ENCODE measurements at places on chromosomes 5 and 9.
A peak's percentile ranks its signal among the peaks of the same experiment; 100 is the strongest.

- DNase-seq, result no peak
These were observed 40.5 kb downstream of the ALG2 start for GRCh38 chr9:99181206-99181605.

DNA sequence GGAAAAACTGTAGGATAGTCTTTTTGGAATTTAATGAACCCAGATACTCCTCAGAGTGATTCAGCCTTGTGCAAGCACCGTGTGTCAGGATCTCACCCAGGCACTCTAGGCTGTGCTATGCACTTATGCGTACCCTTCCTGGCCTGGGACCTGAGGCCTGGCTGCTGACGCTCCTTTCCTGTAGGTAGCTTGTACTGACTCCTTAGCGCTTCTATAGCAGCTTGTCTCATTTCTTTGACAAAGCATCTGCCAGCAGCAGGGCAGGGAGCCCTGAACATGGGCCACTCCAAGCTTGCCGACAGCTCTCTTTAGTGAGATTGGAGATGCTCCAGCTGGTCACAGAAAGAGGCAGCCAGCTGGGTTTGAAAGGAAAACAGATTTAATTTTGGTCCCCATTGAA lies 147.3 kb downstream of the SGCD start:
- DNase-seq, result no peak

DNA sequence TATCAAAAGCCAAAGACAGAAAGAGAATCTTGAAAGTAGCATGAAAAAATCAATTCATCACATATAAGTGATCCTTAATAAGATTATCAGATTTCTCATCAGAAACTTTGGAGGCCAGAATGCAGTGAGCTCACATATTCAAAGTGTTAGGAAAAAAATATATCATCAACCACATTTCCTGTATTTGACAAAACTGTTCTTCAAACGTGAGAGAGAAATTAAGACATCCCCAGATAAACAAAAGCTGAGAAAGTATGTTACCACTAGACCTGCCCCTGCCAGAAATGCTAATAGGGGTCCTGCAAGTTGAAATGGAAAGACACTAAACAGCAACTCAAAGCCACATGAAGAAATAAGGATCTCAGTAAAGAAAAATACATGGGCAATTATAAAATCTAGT lies 29.9 kb downstream of the HACD4 start:
- DNase-seq, result no peak

- DNase-seq, result no peak
These were observed 42.0 kb downstream of the VLDLR start for GRCh38 chr9:2663461-2664173.

GRCh38 chr9:5951686-5952211 lies 61.1 kb downstream of the MLANA start:
- DNase-seq, result no peak

DNA sequence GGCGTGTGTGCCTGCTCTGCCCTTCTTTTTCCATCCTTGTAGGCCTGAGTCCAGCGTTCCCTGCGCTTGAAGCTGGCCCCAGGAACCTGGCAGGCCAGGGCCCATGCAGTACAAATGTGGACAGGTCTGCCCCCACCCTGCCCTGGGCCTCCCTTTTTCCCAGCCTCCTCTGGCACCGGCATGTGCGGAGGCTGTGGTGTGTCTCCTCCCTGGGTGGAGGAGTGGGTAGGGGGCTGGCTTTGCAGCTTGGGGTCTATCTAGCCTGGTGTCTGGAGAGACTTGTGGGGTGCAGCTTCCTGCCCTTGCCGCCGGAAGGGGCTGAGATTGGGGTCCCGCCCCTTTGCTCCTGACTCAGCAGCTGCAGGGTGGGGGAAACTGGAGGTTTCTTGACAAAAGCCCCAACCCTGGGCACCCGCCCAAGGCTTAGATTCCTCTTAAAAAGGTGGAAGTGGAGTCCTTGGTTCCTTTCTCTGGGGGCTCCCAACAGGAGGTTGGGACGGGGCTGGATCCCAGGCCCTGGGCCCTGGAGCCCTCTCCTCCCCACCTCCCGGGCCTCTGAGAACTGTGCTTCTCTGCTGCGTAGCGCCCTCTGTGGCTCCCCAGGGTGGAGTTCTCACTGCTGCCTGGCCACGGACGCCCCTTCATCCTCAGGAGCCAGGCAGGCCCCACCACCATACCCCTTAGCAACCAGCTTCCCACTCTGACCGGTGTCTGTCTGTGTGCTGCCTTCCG lies 18.0 kb downstream of the RXRA start:
- DNase-seq, result no peak

DNA sequence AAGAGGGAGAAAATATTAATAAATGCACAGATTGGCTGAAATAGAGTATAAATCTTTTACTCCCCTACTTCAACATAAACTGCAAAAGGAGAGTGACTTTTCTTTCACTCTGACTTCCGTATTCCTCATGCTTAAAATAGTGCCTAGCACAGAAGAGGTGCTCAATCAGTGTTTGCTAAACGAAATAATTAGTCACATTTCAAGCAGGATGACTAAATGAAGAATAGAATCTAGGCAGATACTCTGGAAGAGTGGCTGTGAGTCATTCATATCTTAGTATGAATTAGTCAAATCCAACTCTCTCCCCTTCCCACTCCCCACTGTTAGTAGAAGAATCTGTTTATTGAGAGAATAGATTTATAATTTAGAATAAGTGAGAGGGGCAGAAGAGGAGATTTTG lies 4.8 kb downstream of the CD274 start:
- DNase-seq, result peak; percentile 50

- DNase-seq, result no peak
These were observed 41.3 kb downstream of the ZNF366 start for GRCh38 chr5:72465601-72466563.

DNA sequence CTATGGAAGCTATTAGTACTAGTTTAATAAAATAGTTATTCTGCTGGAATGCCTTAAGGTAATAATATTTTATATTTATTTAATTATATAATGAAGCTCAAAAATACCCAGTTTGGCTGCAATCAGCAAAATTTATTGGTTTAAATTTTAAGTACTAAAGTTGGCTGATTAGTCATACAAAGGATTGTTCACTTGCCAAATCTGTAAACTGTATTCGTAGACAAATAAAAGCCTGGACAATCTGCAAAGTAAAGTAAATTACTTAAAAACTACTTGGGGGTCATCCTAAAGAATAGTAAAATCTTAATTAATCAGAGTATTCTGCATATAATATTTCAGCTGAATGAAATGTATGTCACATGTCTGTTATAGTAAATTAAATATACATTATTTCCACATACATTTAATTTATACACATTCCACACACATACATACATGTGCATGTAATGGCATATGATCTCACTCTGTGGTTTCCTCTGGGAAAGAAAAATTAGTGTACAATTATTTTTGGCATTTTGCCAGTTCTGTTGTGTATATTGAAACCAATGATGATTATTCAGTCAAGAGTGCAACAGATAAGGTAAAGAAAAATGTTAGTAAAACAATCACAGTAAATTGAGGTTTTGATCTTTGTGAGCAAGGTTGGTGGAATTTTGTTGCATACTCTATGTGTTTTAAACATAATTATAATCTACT lies 455.9 kb downstream of the CDH9 start:
- DNase-seq, result no peak

- DNase-seq, result no peak
These were observed 70.4 kb upstream of the IQGAP2 start for GRCh38 chr5:76332611-76333205.

DNA sequence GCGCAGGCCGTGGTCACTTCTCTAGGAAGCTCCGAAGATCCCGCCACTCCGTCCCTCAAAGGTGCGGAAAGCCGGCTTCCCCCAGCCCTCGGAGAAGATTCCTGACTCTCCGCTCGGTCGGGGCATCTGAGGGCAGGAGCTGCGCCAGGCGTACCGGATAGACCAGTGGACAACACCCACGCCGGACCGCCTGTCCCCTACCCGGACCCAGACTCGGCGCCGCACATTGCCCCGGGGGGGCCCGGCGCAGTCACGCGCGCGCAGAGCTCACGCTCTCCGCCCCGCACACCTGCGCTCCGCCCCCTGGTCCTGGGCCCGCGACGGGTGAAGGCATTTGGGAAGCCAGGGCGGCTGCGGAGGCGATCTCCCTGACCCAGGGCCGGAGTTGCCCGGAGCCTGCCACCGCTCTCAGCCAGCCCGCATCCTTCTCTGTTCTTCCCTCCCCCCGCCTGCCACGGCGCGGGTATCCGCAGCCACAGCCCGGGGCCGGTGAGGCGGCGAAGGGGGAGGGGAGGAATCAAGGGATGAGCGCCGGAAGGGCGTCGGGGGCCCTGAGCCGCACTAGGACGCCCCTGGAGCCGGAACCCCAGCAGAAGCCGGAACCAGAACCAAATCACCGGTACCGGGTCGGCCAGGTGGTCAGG lies 448 bp downstream of the RELL2 start:
- DNase-seq, result no peak

GRCh38 chr9:7788772-7789171 lies 10.8 kb downstream of the DMAC1 start:
- DNase-seq, result no peak

GRCh38 chr5:15601274-15601673 lies 101.3 kb downstream of the FBXL7 start:
- no peak for DNase-seq

DNA sequence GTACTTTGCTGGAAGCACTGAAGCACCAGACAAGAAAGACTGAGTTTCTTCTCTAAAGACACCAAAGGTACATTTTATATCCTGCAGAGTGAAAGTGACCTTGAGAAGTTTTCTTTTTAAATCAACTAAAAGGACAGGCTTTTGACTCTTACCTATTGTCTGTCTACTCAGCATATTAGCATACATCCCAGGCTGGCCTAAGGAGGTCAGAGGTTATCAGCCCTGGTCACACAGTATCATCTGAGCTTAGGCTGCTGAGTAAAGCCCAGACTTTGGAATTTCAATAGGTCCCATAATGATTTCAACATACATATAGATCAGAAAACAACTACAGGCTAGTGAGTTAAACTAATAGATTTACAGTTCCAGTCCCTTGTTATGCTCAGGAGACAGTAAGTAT lies 10.1 kb upstream of the CDH9 start:
- DNase-seq, result no peak

DNA sequence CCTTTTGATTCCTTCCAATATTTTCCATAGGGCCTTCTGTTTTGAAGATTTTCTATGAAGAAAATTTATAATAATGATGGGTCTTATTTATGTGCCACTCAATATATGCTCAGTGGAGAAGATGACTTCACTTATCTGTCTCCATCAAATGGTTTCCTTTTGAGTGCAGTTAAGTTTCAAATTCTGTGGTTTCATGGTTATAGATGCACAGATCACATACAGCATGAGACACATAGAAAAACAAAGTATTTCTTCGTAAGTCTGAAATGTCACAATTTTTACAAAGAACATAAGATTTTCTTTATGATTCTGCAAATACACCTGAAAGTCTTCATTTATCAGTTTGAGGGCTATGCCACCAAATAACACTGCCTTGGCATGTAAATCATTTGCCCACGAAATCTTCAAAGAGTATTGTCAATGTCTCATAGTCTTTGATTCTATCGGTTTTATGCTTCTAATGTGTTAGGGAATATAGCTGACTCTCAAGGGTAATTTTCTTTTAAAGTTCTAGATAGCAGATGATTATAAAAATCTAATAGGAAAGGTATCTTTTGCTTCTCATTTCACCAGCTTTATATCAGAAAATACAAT lies 14.1 kb downstream of the CFAP95 start:
- DNase-seq, result no peak

GRCh38 chr9:90795084-90795483 lies 6.5 kb upstream of the SYK start:
- no peak for DNase-seq

- no peak for DNase-seq
These were observed 242.1 kb downstream of the BNC2 start for GRCh38 chr9:16628413-16628812.

- no peak for DNase-seq
These were observed 45.0 kb upstream of the N4BP3 start for GRCh38 chr5:178068293-178068692.

DNA sequence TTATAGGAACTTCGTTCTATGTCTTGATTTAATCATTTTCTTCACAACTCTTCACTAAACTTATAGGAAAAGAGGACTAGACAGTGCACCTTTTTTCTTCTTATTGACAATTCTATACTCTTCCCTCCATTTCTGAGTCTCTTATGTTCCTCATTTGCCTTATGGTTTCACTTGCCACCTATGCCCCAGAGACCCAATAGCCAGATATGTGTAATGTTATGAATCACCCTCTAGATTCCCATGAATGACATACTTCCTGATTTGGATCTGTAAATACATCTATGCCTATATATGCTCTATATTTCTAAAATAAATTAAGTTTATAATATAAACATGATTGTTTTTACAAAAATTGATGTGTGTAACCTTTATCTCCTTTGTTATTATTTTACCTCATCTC lies 514.1 kb upstream of the MEF2C start:
- DNase-seq, result no peak

- no peak for DNase-seq
These were observed 100.3 kb downstream of the FBXW11 start for GRCh38 chr5:171906066-171906570.

GRCh38 chr9:89593727-89594427 lies 10.9 kb upstream of the GADD45G start:
- DNase-seq, result no peak

- no peak for DNase-seq
These were observed 13.4 kb upstream of the GRHPR start for GRCh38 chr9:37408933-37409710.

- DNase-seq, result no peak
These were observed at the start of gene SLC46A2 for GRCh38 chr9:112890106-112891081. SLC46A2 (minus strand) TSS chr9:112890876; CDS start chr9:112890681, 195 bp downstream.

GRCh38 chr5:145117285-145117684 lies 717.9 kb downstream of the PRELID2 start:
- no peak for DNase-seq

DNA sequence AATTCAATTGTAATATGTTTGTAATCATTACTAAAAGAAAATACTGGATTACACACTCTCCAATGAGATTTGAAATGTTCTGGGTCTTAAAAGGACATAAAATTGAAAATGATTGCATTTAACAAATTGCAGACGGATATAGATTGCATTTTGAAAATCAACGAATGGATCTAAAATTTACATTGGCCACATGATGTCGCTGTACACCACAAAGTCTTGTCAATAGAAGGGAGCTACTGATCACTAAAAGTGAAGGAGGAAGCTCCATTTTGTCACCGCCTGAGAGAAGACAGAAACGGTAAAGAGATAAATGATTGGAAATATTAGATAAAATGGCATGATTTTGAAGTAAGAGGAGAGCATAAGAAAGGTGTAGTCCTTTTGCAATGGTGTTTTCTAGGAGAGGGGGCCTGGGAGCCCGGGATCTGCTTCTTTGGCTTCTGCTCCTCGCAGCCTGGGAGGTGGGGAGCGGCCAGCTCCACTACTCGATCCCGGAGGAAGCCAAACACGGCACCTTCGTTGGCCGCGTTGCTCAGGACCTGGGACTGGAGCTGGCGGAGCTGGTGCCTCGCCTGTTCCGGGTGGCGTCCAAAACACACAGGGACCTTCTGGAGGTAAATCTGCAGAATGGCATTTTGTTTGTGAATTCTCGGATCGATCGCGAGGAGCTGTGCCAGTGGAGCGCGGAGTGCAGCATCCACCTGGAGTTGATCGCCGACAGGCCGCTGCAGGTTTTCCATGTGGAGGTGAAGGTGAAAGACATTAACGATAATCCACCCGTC lies at the start of gene PCDHA1:
Gene PCDHA1 (plus strand): TSS at position 236 of the 782 bp plus-strand sequence.
- no peak for DNase-seq

GRCh38 chr9:83440641-83441040 lies 97.6 kb downstream of the FRMD3 start:
- DNase-seq, result no peak

GRCh38 chr9:37324261-37324683 lies 98.2 kb upstream of the GRHPR start:
- no peak for DNase-seq

GRCh38 chr9:80644044-80644443 lies 1045.3 kb downstream of the TLE1 start:
- no peak for DNase-seq

Measured in amniotic stem cell (primary cell).